ENCODE measurements at places on chromosomes 12 and 14. TPM values are rescaled to one million over a fixed set of nuclear protein-coding genes. Genes with fewer than 3 reads are reported as not detected.

The SIX6 gene
- total RNA-seq: not detected

The IFI27 gene
- total RNA-seq: 219 TPM

The AHNAK2 gene
- 5.1 TPM for total RNA-seq

The KLHL33 gene
- 0.05 TPM for total RNA-seq

The AP4S1 gene
- total RNA-seq: 3.3 TPM

The VDR gene
- total RNA-seq: 140 TPM

The SPIC gene
- not detected for total RNA-seq

The FSCB gene
- total RNA-seq: not detected

The P2RX2 gene
- not detected for total RNA-seq

The MMP14 gene
- 82.8 TPM for total RNA-seq

The LGALS3 gene
- total RNA-seq: 1,798 TPM

The ARMH4 gene
- 0.57 TPM for total RNA-seq

The RAB3IP gene
- total RNA-seq: 43.6 TPM

The PAPLN gene
- total RNA-seq: 3.2 TPM

The AKAP5 gene
- 8.1 TPM for total RNA-seq

Data from colonic mucosa (tissue), 4 donors.